ENCODE measurements at places on chromosomes 7 and 10.
A peak's percentile ranks its signal among the peaks of the same experiment; 100 is the strongest.

DNA sequence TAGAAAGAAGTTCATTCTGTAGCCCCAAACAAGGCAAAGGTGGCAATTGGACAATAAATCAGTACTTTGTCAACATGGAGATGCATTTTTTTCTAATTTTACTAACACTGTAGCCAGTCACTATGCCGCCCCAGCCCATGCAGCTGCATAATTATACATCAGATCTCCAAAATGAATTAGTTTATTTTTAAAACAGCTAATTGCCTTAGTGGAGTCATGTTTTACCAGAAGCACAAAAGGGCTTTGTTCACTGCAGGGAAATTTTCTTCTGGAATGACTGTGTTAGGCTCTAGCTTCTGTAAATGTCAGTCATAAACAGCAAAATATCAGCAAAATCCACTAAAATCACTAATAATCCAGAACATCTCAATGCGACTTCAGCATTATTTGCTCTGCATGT, 20.1 kb upstream of the HDAC9 start:
- DNase-seq, result no peak

GRCh38 chr10:71911296-71911953, 52.8 kb upstream of the CHST3 start:
- DNase-seq, result no peak

GRCh38 chr10:480928-481552, 208.4 kb downstream of the DIP2C start:
- no peak for DNase-seq

DNA sequence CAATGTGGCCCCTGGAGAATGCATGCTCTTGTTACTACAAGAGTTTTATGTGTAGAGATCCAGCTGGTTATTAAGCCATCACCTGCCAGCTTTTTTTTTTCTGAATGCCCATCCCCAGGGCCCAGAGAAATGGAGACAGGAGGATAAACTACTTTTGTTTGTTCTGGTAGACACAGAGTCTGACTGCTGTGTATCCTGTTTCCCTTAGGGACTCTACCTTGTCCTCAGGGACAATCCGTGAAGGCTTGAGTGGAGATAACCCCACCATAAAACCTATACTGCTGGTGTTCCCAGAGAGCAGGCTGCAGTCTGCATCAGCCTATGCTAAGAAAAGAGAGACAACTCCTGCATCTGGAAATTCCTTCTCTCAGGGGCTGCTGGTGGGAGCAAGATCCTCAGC, at the start of gene OR2A5:
OR2A5 (plus strand) TSS at position 301 of the 400 bp plus-strand sequence. CDS start 1,454 bp downstream, outside the sequence.
- DNase-seq, result no peak

DNA sequence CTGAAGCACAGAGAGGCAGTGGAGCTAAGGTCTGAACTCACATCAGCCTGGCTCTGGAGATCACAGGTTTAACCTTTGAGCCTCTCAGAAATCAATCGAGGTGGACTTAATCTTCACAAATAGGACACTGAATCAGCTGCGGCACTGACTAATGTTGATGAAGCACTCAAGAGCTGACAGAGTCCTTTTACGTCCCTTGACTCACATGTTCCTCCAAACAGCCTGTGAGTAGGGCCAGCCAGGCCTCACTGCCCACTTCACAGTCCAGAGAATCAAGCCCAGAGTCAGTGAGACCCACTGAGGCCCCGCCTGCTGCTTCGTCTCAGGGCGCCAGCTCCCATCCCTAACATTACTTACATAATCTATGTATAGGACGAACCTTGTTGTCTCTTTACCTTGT, 63.1 kb downstream of the TNS3 start:
- no peak for DNase-seq

DNA sequence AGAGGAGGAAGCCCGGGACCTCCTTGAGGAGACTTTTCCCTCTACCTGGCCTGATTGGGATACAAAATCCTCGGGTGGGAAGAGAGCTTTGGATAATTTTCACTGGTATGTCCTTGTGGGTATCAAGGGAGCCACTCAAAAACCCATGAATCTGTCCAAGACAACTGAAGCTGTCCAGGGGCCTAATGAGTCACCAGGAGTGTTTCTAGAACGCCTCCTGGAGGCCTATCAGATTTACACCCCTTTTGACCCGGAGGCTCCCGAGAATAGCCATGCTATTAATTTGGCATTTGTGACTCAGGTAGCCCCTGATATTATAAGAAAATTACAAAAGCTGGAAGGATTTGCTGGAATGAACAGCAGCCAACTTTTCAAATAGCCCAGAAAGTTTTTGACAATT, 38.6 kb downstream of the ZNF25 start:
- no peak for DNase-seq

DNA sequence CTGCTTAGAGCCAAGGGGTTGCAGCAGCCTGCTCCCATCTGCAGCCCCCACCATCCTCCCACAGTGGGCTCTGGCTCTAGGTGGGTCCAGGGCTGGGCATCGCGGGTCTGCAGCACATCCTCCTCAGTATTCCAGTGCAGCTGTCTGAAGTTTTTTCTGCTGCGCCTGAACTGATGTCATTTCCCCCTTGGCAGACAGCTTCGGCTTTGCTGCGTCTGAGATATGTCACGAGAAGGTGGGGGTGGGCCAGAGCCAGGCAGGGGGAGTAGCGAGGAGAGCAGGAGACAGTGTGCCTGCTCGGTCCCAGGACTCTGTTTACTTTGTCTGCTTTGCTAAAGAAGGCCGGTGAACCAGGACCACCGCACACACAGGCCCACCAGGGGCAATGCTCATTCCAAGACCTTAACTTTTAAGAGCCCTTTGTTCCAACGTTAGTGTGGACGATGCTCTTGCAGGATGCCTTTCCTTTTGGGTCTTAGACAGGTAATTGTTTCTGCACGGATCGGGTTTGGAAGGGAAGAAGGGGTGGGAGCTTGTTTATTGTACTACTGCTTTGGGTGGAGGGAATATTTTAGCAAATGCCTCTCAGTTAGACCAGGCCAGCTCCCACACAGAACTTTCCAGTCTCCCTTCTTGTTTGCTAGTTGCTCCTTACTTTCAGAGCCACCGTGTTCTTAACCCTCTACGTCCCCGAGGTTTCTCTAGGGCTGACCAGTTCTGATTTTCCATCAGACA, 32.4 kb downstream of the WBP1L start:
- no peak for DNase-seq

GRCh38 chr10:119976421-119976820, 83.9 kb downstream of the SEC23IP start:
- DNase-seq, result no peak

DNA sequence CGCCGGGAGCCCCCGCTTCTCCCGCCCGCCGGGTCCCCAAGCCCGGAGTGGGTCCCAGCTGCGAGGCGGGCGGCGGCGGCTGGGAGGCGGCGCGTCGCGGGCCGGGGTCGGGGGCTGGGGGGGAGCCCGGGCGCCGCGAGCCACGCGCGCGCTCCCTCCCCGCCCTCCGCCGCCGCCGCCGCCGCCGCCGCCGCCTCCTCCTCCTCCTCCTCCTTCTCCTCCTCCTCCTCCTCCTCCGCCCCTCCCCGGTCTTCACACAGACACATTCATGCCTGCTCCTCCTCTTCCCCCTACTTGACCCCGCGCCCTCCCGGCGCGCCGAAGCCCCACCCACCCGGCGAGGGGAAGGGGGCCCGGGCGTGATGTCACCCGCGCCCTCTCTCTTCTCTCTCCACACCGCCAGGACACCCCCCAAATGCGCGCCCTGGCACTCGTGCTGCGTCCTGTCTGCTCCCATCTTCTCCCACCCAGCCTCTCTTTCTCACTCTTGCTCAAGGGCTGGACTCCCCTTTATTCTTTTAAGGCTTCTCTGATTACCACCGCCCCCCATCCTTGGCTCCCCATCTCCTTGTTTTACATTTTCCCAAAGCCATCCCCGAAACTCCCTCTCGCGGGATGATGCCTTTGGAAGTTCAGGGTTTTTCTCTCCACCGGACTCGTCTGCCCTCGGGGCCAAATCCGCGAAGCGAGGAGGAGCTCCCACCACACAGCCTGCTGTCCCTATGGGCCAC, 967 bp upstream of the GLI3 start:
- peak; percentile 26 for DNase-seq

GRCh38 chr7:47746468-47746867, 164.6 kb upstream of the TNS3 start:
- no peak for DNase-seq

GRCh38 chr7:98116656-98117461, 10.2 kb downstream of the LMTK2 start:
- no peak for DNase-seq

- no peak for DNase-seq
Measured at GRCh38 chr10:128043259-128044045, 82.8 kb downstream of the MKI67 start.

GRCh38 chr10:34633374-34633773, 181.7 kb downstream of the PARD3 start:
- DNase-seq, result no peak

- no peak for DNase-seq
Measured at GRCh38 chr7:45687185-45687560, 113.0 kb downstream of the ADCY1 start.

- DNase-seq, result no peak
Measured at GRCh38 chr10:114600057-114600456, 58.0 kb downstream of the ABLIM1 start.

DNA sequence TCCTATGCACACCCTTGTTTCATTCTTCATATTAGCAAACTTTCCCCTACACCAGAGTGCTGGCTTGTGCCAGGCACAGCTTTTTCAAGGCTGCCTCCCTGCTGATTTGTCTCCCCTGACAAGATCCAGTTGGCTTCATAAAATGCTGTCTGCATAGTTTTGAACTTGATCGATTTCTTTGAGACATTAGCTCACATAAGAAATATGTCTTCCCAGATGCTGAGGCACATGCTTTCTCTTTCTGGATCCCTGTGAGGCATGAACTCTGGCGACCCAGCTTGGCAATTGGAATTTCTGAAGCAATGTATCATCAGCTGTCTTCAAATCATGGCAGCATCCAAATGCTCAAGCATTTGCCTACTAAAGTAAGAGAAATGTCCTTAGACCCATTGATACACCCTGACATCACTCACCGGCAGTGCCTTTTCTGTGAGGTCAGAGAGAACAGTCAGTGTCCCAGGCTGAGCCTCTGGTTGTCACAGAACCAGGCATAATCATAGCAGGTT, 616.4 kb upstream of the GHITM start:
- DNase-seq, result no peak

GRCh38 chr10:87818505-87819288, 671 bp upstream of the ATAD1 start:
- DNase-seq, result peak; percentile 74

GRCh38 chr7:50858528-50859245, 76.0 kb upstream of the GRB10 start:
- no peak for DNase-seq

GRCh38 chr7:32524631-32525030, 29.3 kb downstream of the AVL9 start:
- DNase-seq, result no peak

- DNase-seq, result no peak
Measured at GRCh38 chr7:26440233-26441001, 148.8 kb downstream of the SNX10 start.

- DNase-seq, result no peak
Measured at GRCh38 chr10:28938745-28939144, 261.4 kb downstream of the BAMBI start.

GRCh38 chr7:27173511-27173955, 587 bp downstream of the HOXA10 start:
- peak; percentile 52 for DNase-seq

DNA sequence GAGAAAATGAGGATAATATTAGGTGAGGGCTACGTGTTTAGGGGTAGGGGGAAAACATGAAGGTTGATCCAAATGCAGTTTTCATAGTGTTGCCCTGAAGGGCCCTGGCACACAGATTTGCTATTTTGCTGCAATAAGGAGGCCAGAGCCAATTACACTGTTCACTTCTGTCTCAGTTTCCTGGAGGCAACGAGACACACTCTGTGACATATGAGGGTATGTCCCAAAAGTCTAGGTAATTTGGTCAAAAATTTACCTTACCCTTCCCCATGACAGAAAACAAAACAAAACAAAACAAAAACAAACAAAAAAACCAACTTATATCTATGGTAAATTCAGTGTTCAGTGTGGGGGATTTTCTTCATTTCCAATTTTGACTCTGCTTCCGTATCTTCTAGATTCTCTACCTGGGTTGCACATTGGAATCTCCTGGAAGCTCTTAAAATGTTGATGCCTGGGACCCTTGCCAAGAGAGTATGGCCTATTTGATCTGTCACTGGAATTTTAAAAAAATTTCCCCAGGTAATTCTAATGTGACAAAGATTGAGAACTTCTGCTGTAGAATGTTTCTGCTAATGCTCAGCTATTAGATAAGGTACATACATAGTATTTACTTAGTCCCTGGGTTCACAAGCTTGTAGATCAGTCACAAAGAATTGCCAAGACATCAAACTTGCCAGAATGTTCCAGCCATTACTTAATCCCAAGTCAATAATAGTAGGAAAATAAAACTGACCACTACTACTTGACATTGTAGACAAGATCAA, 139.5 kb downstream of the SEMA3E start:
- no peak for DNase-seq

- DNase-seq, result no peak
Measured at GRCh38 chr7:130114374-130114773, 44.0 kb downstream of the KLHDC10 start.

DNA sequence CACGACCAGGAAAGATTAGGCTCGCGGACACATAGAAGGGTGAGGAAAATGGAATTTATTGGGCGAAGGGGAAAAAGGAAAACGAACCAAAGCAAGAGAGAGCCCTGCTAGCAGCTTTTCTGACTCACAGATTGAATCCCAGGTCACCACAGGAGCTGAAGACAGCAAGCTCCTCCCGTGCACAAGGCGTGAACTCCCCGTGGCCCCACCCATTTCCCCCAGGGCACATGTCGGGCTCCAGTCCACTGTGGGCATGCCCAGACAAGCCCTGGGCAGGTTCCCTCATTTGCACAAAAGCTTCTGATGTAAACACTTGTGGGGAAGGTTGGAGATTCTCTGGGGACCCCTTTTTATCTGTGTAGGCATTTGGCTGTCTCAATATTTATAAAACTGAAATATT, 582.4 kb downstream of the SUGCT start:
- DNase-seq, result peak; percentile 58

DNA sequence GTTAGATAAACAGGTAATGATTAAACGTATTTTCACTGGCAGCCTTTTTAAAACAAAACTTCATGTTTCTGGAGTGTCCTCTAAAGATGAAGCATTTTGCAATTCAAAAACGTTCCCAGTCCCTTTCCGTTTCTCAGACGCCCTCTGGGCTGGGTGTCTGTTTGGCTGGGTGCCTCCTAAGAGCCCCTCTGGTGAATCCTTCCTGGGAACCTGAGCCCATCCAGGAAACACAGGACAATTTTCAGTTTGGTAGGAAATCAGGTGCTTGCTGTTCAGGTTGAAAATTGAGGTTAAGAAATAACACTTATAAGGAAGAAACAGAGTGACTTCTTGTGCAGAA, 76.7 kb downstream of the CHN2 start:
- no peak for DNase-seq

GRCh38 chr7:130112093-130112492, 41.8 kb downstream of the KLHDC10 start:
- DNase-seq, result no peak
